ENCODE measurements at places on chromosomes 3 and 15. TPM values are rescaled to one million over a fixed set of nuclear protein-coding genes. Genes with fewer than 3 reads are reported as not detected.

The GOLGA8T gene
- total RNA-seq: not detected

The TKT gene
- 196 TPM for total RNA-seq

The HESX1 gene
- not detected for total RNA-seq

The LNP1 gene
- total RNA-seq: 5.3 TPM

The AGBL1 gene
- total RNA-seq: not detected

The NR2F2 gene
- 138 TPM for total RNA-seq

The FSIP1 gene
- total RNA-seq: 0.70 TPM

The TMEM207 gene
- total RNA-seq: not detected

The BRK1 gene
- total RNA-seq: 123 TPM

All from A673 (cell line).